ENCODE measurements at places on chromosomes 4 and X.

DNA sequence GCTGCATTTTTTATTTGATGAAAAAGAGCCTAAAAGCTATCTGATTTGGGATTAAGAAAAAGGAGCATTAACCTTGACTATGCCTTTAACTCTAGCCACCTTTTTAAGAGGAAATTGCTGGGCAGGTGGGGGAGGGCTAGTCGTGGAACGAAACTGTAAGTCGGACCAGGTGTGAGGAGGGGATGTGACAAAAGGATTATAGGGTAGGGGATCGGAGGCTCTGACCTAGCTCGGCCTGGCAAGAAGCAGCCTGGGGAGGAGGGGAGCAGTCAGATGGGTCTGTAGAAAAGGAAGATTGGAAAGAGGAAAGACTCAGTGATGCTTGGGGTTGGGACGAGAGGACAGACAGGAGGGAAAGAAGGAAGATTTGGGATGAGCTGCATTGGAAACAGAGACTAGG, 21.1 kb upstream of the SPCS3 start:
- no peak for DNase-seq

- DNase-seq: no peak
These were observed 388.2 kb downstream of the MID1IP1 start for GRCh38 chrX:39189431-39189830.

GRCh38 chrX:10071451-10072144, 85.2 kb upstream of the CLCN4 start:
- no peak for DNase-seq

DNA sequence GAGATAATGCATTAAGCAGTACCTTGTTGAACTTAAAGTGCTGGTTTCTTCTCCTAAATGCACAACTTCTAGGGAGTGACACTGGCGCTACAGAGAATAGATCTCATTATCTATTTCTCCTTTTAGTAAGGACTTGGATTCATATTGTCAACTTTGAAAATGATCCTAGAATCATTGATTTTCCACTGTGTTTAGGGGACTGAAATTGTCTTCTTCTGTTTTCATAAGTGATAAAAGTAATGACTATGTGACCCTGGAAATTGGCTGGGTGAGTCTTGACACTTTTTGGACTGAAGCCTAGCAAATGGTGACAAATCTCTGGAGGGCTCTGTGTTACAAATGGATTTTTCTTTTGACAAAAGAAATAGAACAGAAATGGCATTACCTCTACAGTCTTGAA, 167.8 kb downstream of the NDST4 start:
- no peak for DNase-seq

DNA sequence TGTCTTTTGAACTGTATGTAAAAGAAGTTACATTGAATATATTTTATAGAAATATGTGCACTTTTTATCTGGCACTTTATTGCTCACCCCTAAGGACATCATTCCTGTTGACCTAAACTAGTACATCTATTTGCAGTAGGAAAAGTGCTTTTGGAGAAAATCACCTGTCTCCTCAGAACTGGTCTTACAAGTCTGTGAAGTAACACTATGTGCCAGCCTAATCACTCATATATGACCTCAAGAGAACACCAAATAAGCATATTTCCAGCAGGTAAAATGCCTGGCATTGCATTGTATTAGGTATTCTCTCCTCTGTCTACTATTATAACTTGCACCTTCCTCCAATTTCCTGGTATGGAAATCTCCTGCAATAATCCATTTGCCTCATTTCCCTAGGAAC, 4.0 kb upstream of the GASK1B start:
- DNase-seq: no peak
